ENCODE measurements at places on chromosomes 12 and 14.

GRCh38 chr14:77248666-77249065 is 22.3 kb downstream of the NGB start:
- DNase-seq, result no peak

DNA sequence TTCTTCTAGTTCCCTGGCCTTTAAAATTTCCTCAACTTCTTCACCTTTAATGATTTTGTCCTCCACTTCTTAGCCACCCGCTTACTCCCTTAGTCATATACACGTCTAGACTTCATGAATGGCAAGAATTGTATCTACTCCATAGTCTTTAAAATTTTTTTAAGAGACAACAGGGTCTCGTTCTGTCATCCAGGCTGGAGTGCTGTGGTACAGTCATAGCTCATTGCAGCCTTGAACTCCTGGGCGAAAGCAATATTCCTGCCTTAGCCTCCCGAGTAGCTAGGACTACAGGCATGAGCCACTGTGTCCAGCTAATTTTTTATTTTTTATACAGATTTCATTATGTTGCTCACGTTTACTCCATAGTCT is 47.9 kb downstream of the BBS10 start:
- no peak for DNase-seq

DNA sequence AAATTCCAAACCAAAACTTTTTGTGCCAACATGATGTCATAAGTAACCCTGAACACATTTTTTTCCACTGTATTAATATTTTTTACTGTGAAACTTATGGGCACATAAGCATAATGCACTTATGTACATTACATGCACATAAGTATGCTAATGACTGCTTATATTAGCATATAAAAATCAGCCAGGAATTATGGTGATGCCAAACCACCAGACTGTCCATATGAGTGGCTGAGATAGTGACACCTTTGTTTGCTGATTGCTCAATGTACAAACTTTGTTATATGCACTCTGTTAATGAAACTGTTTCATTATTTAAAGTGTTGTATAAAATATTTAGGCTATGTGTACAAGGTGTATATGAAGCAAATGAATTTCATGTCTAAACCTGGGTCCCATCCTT is 32.3 kb downstream of the USP44 start:
- no peak for DNase-seq

DNA sequence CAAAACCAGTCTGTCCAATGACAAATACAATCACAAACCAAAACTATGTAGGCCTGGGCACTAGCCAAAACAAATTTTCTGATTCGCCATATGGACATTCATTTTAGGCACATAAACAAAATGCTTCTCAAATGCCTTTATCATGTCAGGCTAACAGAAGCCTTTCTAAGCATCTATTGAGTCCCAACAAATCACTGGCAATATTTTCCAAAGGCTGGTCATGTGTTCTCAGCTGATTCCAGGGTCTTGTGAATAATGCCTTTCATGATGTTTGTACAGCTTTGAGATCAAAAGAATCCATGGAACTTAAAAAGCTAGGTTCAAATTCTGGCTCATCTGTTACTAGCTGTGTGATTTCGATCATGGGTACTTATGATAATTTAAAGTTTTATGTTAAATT is 16.1 kb downstream of the FSCB start:
- no peak for DNase-seq

- no peak for DNase-seq
These were observed 1.1 kb upstream of the BCL11B start for GRCh38 chr14:99272899-99273765.

- no peak for DNase-seq
These were observed 37.1 kb downstream of the CHGA start for GRCh38 chr14:92959761-92960680.

GRCh38 chr14:74829251-74829650 is 46.7 kb downstream of the PROX2 start:
- no peak for DNase-seq

DNA sequence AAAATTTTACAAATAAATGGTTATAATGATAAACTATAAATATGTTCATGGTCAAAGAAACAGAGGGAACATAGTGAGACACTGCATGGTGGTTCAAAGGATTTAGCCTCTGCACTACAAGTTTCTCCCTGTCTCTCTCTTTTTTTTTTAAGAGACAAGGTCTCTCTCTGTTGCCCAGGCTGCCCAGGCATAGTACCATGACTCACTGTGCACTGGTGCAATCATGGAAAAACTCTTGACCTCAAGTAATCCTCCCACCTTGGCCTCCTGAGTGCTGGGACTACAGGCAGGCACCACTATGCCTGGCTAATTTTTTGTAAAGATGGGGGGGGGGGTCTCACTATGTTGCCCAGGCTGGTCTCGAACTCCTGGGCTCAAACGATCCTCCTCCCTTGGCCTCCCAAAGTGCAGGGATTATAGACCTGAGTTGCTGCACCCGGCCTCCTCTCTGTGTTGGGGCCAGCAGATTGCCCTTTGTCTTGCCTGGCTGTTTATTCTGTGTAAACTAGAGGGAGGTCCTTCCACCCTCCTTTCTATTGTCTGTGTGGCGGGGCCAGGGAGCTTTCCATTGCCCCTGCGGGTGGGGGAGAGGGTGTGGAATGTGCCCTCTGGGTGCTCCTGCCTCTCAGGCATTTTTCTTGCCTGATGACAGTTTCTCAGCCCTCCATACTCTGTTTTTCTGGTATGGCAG is 22.1 kb downstream of the MTHFD1 start:
- DNase-seq, result no peak
